Esophagus mucosa (tissue), 1 donor: ENCODE measurements at places on chromosomes 7 and 10. TPM values are rescaled to one million over a fixed set of nuclear protein-coding genes. Genes with fewer than 3 reads are reported as not detected.

GRCh38 chr7:130363026-130363847 is 17.1 kb upstream of the CPA1 start:
- ATAC-seq, result peak; percentile 97

- no peak for ATAC-seq
These were observed 194.2 kb downstream of the GPAM start for GRCh38 chr10:111989136-111989911.

DNA sequence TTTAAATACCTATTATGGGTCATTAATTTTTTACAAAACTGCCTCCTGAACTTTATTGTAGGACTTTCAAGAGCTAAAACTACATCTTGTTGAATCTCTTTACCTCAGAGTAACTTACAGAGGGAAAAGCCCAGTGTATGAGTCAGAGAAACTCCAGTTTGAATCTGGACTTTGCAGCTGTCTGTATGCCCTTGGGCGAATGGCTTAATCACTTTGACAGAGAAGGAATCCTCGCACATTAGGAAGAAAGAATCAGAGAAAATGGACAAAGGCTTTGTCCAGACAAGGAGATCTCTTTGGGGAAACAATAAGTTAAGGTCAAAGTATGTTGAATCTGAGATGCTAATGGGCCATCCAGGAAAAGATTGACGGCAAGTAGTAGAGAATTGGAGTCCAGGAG is 484.2 kb upstream of the CELF2 start:
- no peak for ATAC-seq

- no peak for ATAC-seq
These were observed 37.9 kb downstream of the PIP4K2A start for GRCh38 chr10:22676435-22676834.

- ATAC-seq, result no peak
These were observed 5.7 kb upstream of the GDI2 start for GRCh38 chr10:5818894-5819293.

Gene ZNF273
- total RNA-seq, result 6.0 TPM

Gene TMEM196
- not detected for total RNA-seq

Gene NACAD
- total RNA-seq, result 0.20 TPM

DNA sequence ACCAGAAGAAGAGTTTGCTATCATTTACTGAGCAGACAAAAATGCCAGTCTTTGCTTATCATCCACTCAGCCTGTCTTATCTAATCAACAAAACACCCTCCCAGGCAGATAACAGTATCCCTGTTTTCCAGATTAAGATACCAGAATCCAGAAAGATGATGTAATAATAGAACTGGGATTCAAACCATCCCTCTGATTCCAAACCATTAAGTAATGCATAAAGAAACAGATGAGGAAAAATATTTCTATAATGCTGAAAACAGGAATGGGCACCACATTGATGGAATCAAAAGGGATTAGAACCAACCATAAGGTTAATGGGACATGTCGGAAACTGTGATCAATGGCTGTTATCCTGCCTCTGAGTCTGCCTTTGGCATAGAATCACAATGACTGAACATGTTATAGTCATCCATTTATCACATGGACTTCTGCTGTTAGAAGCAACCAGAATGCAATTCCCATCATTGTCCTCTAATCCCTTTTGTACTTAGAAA is 92.1 kb upstream of the RSU1 start:
- ATAC-seq, result no peak

GRCh38 chr10:30854656-30855055 is 177.0 kb downstream of the ZNF438 start:
- no peak for ATAC-seq

GRCh38 chr10:127194111-127194510 is 2.3 kb downstream of the INSYN2A start:
- ATAC-seq, result no peak

- no peak for ATAC-seq
These were observed 318.3 kb upstream of the LRRN3 start for GRCh38 chr7:110772615-110773014.
